ENCODE measurements at places on chromosomes 12 and 14.

GRCh38 chr14:102777711-102778337, 575 bp downstream of the TRAF3 start:
- peak; percentile 11 for DNase-seq

GRCh38 chr12:39605996-39606395, 13.6 kb downstream of the ABCD2 start:
- no peak for DNase-seq

DNA sequence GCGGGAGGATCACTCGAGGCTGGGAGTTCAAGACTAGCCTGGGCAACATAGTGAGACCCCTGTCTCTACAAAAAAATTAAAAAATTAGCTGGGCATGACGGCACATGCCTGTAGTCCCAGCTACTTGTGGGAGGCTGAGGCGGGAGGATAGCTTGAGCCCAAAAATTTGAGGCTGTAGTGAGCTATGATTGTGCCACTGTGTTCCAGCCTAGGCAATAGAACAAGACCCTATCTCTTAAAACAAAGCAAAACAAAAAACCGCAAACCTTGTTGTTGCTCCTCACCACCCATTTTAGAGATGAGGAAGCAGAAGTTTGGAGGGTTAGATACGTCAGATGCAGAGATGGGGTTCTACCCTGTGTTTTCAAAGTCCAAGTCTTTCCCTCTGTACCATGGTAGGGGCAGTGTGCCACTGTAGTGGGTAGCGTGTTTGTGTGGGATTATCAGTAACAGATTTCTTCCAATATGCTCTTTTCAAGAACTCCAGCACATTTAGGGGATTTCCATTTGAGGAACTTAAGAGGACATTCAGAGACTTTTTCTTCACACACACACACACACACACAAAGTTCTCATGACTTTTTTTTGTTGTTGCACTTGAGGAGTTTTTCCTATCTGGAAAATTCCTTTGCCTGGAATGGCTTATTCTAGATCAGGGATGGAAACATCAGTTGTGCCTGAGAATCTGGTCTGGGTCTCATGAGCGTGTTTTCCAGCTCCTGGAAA, 186.5 kb downstream of the CHST11 start:
- DNase-seq = no peak

- no peak for DNase-seq
Measured at GRCh38 chr14:103216399-103216798, 93.1 kb downstream of the TNFAIP2 start.

DNA sequence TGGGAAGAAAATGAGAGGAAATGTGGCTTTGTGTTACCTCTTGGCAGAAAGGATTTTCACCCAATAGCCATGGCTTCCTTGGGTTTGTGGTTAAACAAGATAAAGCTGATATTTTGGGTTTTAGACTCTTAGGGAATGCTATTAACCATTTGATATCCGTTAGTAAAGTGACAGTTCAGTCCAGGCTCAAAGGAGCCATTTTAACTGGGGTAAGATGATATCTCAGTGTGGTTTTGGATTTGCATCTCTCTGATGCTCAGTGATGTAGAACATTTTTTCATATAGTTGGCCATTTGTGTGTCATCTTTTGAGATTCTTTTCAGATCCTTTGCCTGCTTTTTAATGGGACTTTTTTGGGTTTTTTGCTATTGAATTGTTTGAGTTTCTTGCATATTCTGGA, 30.1 kb downstream of the IFT43 start:
- no peak for DNase-seq

DNA sequence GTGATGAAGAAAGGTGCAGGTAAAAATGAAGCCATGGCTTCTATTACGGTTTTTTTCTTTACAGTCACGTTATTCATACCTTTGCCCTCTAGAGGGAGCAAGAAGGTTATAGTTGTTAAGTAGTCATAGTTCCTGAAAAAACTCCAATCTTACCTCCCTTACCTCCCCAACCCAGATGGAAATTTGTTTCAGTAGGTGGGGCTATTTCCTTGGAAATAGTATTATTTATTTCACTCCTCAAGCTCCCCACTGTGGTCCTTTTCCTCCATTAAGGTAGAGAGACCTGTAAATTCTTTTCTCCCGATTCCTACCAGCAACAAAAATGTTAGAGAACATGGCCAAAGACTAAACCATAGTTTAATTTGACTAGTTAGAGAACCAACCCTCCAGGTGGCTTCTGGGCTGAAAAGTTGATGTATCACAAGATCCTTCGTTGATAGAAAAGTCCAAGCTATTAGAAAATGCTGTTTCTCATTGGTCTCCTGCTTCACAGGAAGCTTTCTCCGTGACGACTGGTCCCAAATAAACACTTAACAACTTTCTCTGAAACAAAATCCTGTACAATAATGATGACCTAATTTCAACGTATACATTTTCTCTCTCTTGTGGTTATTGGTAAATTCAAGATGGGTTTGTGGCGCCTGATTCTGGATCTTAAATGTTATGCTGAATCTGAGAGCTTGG, 43.5 kb downstream of the TMX1 start:
- no peak for DNase-seq

- DNase-seq = no peak
Measured at GRCh38 chr12:34526946-34527345, 504.6 kb downstream of the ALG10 start.
